Activated CD4-positive, alpha-beta T cell treated with anti-CD3 and anti-CD28 coated beads, Interleukin-2, amount 10 ng/mL, durations not matched to agents 24 days and 14 days (primary cell): ENCODE measurements at places on chromosomes 2 and 18. TPM values are rescaled to one million over a fixed set of nuclear protein-coding genes. Genes with fewer than 3 reads are reported as not detected.

DNA sequence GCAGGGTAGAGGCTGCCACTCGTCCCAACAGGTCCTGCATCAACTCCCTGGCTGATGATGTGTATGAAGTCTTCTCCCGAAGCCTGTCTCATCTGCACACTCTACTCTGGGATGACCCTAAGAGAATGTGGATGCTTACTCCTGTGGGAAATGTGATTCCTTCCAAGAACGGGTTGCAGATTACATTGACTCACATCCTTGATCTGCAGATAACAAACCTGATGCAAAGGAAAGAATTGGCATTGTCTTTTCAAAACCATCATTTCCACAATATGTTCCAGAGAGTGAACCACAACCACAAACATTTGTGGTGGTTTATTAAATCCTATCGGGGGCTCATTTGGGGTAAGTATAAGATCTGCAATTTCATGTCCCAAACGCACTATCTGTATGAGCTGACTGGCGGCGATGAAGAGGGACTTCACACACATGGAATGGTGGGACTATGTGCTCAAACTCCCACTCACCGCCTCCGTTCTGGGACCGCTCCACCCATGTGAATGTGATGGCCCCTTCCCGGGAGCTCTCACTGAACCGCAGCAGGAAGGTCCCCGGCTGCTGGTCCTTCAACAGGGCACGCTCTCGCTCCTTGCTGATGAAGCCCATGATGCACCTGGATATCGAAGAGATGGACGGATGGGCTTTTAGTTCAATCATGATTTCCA, 35.5 kb downstream of the STAT1 start:
- DNase-seq, result no peak

The LYG2 gene
- not detected in 2 replicates for total RNA-seq

The KRCC1 gene
- 16.5 and 16.9 TPM in 2 replicates for total RNA-seq

The MAP3K19 gene
- not detected in 2 replicates for total RNA-seq

DNA sequence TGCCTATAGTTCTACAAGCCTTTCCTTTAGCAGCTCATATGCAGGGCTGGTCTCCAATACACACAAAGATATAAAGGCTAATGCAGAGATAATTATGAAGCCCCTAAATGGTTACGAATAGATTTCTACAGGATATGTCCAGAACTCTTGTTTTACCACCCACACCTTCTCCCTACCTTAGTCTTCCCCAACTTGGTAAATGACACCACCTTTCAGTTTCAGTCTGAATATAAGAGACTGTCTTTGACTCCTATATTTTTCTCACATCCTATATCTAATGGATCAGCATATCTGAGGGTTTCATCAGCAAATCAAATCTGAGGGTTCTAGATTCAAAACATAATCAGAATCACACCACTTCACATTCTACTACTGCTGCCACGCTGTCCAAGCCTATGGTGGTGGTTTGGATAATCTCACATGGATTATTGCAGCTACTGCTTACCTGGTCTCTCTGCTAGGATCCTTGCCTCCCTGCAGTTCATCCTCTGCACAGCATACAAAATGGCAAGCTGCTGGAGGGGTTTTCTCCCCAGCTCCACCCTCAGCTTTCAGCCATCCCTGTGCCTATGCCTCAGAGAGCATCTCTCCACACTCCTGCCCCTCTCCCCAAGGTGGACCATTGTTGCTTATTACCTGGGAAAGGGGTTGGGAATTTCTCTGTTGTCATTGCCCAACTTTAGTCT, 178.0 kb upstream of the SPOPL start:
- DNase-seq, result no peak

GRCh38 chr2:105179469-105180372, 61.8 kb upstream of the GPR45 start:
- DNase-seq, result no peak

DNA sequence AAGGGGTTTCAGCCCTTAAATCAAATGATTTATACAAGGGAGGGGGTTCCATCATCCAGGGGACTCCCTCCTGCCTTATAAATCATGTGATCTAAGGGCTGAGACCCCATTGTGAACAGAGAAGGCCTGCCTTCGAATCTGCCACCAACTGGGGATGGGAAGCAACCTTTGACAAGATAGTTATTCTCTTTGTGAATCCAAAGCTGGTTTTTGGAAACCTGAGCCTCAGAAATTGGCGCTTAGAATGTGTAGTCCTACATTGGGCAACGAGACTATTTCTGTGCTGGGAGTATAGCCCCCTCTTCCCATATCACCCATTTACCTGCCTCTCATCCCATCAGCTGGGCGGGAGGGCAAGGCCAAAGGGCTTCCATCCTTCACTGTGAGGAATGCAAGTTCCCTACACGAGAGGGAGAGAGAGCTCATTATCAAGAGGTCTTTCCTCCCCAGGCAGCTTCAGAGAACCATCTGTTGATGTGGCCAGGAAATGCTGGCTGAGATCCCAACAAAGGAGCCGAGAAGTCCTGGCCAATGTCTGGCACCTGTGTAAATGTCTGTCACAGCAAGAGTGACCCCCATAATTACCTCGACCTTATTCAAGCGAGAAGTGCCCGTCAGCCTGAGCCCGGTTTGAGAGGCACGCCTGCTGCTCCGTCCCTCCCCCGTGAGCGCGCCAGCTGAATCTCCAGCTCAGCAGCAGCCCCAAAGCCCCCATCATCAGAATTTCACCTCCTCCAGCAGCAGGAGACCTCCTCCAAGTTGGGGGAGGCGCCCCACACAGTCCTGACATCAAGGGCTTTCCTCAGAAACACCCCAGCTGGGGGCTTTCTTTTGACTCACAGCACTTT, 48.4 kb upstream of the APCDD1 start:
- DNase-seq, result no peak

GRCh38 chr2:136538489-136538888, 226.9 kb upstream of the THSD7B start:
- DNase-seq, result no peak
